ENCODE measurements at places on chromosomes 7 and 10.

GRCh38 chr10:97548828-97549455 is 23.6 kb upstream of the ANKRD2 start:
- no peak for DNase-seq

DNA sequence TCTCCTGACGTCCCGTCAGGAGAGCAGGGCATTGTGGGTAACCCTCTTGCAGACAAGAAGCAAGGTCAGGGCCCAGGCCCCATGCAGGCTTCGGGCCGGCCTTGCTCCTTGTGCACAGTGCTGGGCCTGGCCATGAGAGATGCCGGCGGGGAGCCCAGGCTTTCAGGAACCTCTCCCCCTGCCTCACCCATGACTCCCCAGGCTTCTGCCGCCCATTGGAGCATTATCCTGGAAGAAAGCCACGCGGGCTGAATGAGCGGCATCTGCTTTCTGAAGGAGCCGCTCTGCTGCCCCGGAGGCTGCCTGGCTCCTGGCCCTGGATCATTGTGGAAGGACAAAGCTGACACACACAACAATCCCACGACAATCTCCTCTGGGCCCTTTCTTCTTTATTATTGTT is 233.5 kb downstream of the TCF7L2 start:
- no peak for DNase-seq

GRCh38 chr7:64916-65341 is 127.4 kb upstream of the FAM20C start:
- no peak for DNase-seq

DNA sequence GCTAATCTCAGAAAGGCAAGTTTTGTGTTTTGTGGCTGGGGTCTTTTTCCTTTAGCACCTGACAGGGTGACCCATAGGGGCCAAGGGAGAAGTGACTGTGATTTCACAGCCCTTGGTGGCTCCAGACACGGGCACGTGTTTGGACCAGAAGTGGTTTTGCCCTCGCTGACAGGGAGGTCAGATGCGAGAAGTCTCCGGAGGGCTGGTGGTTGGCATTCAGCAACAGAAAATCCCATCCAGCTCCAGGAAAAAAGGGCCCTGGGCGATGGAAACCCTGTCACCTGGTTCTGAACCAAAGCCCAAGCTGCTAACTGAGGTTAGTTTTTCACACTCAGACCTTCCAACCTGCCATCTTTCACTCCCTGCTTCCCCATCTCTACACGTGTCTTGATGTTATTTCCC is 272.9 kb downstream of the TRIL start:
- DNase-seq: peak; percentile 20

GRCh38 chr7:104267701-104268368 is 60.0 kb upstream of the ORC5 start:
- DNase-seq: peak; percentile 2

GRCh38 chr7:146067880-146068279 is 48.7 kb upstream of the CNTNAP2 start:
- DNase-seq: no peak

GRCh38 chr10:75426880-75427279 is 4.5 kb upstream of the LRMDA start:
- no peak for DNase-seq

GRCh38 chr10:3213758-3214515 is 41.4 kb upstream of the PITRM1 start:
- DNase-seq: no peak

DNA sequence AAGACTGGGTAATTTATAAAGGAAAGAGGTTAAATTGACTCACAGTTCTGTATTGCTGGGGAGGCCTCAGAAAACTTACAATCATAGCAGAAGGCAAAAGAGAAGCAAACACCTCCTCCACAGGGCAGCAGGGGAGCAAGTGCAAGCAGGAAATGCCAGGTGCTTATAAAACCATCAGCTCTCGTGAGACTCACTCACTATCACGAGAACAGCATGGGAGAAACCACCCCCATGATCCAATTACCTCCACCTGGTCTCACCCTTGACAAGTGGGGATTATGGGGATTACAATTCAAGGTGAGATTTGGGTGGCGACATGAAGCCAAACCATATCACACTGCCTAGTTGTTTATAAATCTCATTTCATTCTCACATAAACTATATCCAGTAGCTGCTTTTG is 28.0 kb upstream of the CPN1 start:
- no peak for DNase-seq

- no peak for DNase-seq
These were observed 125.6 kb downstream of the CELF2 start for GRCh38 chr10:11143242-11143641.

GRCh38 chr10:61744469-61744868 is 81.7 kb downstream of the CABCOCO1 start:
- DNase-seq: no peak

- peak; percentile 54 for DNase-seq
These were observed 36.9 kb upstream of the SH2D4B start for GRCh38 chr10:80500572-80501380.

DNA sequence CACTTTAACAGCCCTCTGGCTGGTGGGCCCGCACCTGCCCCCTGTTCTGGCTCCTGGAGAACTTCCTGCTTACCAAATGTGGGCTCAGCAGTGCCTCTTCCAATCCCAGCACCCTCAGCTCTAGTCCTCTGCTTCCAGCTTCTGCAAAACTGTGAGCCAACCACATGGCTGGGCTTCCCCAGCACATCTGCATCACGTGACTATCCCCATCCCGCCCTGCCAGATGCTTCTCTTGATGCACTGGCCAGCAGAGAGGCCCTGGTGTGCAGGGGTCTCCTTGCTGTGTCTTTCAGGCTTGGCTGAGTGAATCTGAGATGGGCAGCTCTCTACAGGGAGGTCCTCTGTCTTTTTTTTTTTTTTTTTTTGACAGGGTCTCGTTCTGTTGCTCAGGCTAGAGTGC is 43.8 kb upstream of the DMBT1 start:
- DNase-seq: no peak

DNA sequence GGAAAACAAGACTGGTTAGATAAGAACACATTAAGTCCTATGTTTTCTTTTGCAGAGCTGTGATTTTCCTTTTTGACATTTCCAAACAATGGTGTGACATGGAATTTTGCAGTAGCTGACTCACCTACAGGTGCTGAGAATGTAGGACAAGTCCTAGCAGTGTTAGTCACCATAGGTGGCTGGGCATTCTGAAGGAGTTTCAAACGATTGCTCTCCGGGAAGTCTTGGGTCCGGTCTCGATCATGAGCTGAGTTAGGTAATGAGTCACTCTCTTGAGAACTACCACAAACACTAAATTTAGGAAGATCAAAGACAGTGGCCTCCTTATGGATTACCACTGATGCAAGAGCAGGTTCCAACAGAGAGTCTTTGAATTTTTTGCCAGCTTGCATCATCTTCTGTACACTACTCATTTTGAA is 3.6 kb downstream of the FIGNL1 start:
- DNase-seq: no peak

DNA sequence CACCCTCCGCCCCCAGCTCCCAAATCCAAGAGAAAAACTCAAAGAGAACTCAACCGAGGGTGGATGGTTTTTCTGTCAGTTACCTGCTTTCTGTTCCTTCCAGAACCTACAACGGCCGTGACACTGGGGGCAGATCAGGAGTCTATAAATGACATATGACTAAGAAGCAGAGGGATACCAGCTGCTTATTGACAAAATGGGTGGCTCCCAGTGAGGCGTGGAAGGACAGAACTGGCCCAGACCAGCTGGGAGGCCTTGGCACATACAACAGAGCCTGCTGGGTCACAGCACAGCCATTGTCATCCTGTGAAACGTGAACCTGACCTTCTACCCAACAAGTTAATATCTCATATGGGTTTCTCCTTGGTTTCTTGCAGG is 84.3 kb upstream of the ADRB1 start:
- no peak for DNase-seq

DNA sequence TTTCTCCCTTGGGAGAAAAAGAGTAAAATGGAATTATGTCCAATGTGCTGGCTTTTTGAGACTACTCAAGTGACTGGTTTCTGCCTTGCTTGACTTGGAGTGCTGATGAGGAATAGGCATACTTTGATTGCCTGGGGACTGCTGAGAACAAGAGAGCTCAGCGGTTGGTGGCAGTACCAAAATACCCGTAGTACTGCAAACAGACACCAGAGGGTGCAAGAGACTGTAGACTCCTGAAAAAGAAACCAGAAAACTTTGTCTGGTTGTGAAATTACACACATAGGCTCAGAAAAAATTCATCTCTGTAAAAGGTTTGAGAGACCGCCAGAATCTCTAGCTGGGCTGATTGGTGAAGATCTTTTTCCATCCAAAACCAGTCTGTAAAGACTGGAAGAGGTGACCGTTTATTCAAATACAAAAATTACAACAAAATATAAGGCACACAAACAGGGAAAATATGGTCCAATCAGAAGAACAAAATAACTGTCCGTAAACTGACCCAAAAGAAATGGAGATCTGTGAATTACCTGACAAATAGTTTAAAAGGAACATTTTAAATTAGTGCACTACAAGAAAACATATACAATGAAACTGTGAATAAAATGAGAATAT is 18.5 kb downstream of the BICC1 start:
- peak; percentile 11 for DNase-seq

- no peak for DNase-seq
These were observed 8.1 kb upstream of the ZNF727 start for GRCh38 chr7:64037095-64037494.

- DNase-seq: no peak
These were observed 219.8 kb downstream of the CTNNA3 start for GRCh38 chr10:67476201-67476600.

- no peak for DNase-seq
These were observed 12.0 kb upstream of the KLHL7 start for GRCh38 chr7:23093546-23093945.

DNA sequence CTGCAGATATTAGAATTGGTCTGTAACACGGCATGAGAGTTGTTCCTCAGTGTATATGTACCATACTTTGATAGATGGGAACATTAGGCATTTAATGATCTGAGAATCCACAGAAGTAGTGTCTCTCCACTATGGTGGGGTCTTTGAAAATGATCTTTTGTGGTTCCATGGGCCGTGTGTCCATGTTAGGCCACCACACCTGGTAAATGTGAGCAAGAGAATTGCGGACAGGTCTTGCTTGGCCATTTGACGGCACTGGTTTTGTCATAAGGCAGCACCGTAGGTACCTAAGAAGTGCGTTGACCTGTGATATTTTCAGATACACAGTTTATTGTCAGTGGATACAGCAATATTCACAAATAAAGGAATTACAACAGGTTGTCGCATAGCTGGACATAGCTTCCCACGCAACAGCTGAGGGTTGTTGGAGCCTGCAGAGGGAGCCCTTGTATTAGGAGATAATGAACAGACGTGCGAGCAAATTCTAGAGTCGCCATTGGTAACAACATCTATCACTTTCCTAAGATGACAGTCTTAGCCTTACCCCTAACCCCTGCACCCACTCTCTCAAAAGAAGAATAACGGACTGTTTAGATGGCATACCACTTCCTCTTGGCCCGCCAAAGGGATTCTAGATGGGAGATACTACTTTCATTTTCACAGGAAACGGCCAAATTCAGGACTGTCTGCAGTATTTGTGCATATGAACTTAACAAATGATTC is 111.4 kb downstream of the COL28A1 start:
- peak; percentile 33 for DNase-seq

DNA sequence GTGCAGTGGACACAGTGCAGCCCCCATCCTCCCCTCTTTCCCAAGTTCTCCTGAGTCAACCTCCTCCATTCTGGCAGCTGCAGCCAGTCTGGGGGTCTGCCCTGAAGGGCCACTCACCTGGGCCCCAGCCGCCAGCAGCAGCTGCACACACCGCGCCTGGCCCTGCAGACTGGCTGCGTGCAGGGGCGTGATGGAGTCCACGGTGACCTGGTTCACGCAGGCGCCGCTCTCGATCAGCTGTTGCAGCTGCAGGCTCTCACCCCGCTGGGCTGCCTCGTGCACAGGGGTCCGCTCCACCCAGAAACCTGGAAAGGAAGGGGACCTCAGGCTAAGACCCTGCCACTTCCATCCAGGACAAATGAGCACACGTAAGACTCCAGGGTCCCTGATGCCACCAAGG is 13.6 kb downstream of the ASB13 start:
- no peak for DNase-seq

DNA sequence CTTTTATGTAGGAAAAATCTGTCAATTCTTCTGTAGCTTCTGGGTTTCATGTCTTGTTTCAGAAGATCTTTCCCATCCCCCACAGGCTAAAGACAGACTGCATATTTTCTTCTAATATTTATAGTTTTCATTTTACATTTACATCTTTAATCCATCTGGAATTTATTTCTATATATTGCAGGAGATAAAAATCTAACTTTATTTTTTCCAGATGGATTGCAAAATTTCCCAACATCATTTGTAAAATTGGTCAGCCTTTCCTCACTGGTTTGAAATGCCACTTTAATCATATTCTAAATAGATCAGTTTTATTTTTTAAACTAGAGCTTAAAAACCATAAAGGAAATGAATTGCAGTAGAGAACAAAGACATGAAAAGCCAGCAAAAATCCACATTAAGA is 46.9 kb downstream of the TMEM26 start:
- no peak for DNase-seq

GRCh38 chr7:147013825-147014224 is 897.2 kb downstream of the CNTNAP2 start:
- no peak for DNase-seq

DNA sequence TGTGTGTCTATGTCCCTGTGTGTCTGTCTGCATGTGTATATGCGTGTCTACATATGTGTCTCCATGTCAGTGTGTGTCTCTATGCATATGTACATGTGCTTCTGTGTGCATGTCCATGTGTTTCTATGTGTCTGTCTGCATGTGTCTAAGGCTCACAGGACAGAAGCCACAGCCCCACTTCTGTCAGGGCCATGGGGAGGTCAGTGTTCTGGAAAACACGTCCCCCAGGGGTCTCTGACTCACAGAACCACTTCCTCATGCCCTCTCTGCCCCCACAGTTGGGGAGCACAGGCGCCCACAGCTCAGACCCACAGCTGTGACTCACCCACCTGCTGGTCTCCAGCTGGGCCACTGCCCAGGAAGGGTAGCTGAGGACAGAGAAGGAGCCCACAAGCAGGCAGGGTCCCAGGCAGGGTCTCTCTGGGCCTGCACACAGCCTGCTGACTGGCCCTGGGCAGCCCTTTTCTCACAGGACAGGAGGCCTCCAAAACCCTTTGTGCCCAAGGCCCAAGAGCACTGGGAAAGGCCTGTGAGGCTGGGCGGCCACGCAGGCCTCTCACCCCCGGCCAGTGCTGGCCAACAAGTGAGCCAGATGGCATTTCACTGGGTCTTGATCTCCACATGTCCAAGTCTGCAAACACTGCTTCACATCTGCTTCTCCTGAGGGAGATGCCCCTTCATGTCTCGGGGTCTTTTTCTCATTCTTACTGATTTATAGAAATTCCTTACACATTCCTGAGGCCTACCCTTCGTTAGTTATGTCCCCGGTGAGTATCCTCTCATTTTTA is 102.9 kb upstream of the FAM20C start:
- DNase-seq: no peak

DNA sequence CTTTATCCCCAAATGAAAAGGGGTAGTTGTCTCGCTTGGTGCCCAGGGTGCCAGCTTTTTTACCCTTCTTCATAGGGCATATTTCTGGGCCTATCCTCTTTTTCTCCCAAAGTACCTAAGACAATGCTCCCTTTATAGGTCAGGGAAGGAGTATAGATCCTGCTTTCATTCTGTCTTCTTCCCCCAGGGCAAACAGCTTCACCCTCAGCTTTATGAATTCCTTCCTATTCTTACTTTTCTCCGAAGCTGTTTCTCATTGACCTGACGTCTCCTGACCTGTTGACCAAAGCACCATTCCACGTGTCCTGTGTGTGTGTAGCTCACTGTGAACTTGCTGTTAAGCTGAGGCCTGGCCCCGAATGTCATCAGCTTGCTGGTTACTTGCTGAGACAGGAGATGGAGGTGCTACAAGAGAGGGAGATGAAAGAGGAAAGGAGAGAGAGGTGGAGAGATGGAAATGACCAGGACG is 48.9 kb downstream of the PYROXD2 start:
- no peak for DNase-seq
